ENCODE measurements at places on chromosomes 4 and X. TPM values are rescaled to one million over a fixed set of nuclear protein-coding genes. Genes with fewer than 3 reads are reported as not detected.

The XAGE1A gene
- total RNA-seq: not detected

The ADH4 gene
- not detected for total RNA-seq

The CT55 gene
- not detected for total RNA-seq

The RTL5 gene
- total RNA-seq: 0.21 TPM

The HMX1 gene
- total RNA-seq: not detected

The MAGEA2 gene
- not detected for total RNA-seq

The PAGE4 gene
- not detected for total RNA-seq

Measured in tracheal epithelial cell (primary cell).